Osteocyte (in vitro differentiated cells): ENCODE measurements at places on chromosomes 16 and 17. TPM values are rescaled to one million over a fixed set of nuclear protein-coding genes. Genes with fewer than 3 reads are reported as not detected.

The NACA2 gene
- total RNA-seq, result not detected in 2 replicates

The MNT gene
- total RNA-seq, result 30.4 and 35.6 TPM in 2 replicates

The SP2 gene
- 19.9 and 20.7 TPM in 2 replicates for total RNA-seq

The PRPF8 gene
- 238 and 262 TPM in 2 replicates for total RNA-seq

The SLC43A2 gene
- 4.7 and 7.3 TPM in 2 replicates for total RNA-seq
